HCEC 1CT (cell line): ENCODE measurements at places on chromosomes 12 and 14.

DNA sequence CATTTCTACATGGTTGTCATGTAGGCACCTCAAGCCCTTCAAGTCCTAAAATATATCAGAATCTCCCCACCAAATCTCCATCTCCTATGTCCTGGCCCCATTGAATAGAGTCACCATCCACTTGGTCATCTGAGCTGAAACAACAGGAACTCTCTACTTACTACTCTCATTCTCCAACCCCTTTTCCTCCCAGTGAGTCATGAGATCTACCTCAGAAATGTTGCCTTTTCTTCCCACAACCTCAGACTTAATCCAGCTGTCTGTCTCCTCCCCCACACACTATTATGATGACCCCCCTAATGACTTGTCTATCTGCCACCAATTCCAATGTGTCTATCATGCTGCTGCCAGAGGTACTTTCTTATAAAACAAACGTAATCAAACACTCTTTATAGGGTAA is 72.3 kb upstream of the TMEM263 start:
- DNase-seq = peak; percentile 41

- no peak for DNase-seq
These were observed 425.8 kb upstream of the FOXG1 start for GRCh38 chr14:28340816-28341215.

- no peak for DNase-seq
These were observed 1.7 kb upstream of the SELPLG start for GRCh38 chr12:108635201-108635996.

- peak; percentile 91 for DNase-seq
These were observed 19.4 kb upstream of the LIMA1 start for GRCh38 chr12:50302686-50303085.

DNA sequence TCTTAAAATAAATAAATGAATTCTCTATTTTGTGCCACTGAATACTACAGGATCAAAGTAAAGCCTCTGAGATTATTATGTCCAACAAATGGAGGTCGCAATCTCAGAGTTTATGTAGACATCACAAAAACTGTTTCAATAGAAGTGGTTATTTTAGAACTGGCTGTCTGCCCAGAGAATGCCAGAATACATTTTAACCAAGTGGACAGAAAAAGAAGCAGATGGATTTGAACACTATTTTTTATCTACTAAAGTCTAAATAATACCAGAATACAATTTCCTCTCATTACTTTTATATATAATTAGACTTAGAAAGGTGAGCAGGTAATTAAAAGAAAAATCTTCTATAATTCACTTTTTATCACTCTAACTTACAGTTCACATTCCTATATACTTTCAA is 118.3 kb downstream of the MED13L start:
- peak; percentile 53 for DNase-seq

DNA sequence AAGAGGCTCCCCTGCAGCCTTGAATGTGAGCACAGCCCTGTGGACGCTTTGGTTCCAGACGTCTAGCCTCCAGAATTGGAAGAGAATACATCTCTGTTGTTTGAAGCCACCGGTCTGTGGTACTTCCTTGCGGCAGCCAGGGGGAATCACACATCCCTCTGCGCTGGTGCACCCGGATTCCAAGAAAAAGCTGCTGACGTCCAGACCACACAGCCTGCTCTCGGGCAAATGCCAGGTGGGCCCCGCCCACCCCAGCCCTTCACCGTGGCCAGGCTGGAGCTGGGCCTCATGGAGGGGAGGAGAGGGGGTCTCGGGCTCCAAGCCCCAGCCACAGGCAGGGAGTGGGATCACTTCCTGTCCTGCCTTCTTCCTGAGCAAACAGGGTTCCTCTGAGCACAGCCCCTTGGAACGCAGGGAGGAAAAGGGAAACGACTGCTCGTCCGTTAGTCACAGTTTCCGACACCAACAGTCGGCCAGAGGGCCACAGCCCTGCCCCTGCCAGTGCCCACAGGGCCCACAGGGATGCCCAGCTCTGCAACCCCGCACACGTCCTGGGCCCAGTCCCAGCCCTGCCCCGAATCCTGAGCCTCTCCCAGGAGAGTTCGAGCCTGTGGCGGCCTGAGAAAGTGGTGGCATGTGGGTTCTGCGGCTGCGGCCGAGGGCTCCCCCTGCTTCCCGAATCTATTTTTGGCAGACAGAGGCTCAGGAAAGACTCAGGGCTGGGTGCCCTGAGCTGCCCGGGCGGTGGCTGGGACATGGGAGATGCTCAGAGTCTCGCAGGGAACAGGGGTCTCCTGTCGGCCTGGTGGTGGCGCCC is 85.3 kb downstream of the RFLNA start:
- DNase-seq = peak; percentile 83

GRCh38 chr14:53932966-53933365 is 23.7 kb downstream of the BMP4 start:
- no peak for DNase-seq

GRCh38 chr12:109512608-109513007 is 35.2 kb downstream of the UBE3B start:
- DNase-seq = no peak

GRCh38 chr12:131783915-131784541 is 44.2 kb upstream of the MMP17 start:
- peak; percentile 93 for DNase-seq

GRCh38 chr14:35046751-35047536 is 872 bp downstream of the FAM177A1 start:
- peak; percentile 55 for DNase-seq

DNA sequence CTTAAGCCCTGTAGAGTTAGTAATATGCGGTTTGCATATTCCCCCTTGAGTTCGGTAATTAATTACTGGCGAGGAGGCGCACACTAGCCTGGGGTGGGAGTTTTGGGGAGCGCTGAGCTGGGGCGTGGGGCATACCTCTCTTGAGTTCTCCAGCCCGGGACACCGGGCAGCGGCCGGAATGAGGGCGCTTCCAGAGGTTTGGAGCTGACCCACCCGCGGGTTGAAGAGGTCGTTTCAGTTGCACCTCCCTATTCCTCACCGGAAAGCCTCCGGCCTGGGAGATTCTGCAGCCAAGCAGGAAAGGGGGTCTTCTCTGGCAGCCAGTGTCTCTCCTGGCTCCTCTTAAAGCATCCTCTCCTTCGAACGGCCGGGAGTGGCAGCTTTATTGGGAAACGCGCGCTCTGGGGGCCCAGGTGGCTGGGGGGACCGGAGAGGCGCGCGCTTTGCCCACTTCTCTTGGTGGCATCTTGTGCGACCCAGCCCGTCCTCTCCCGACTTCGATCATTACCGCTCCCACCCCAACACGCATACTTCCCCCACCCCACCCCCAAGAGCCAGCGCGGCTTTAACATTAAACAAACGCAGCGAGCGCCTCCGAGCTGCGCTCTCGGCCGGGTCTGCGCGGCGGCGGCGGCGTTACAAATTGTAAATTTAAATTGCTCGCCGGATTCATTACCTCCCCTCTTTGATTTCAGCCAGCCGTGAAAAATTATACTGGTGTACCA is 3.9 kb upstream of the LHX5 start:
- no peak for DNase-seq

- peak; percentile 98 for DNase-seq
These were observed 670.3 kb upstream of the TBX3 start for GRCh38 chr12:115354007-115354890.

DNA sequence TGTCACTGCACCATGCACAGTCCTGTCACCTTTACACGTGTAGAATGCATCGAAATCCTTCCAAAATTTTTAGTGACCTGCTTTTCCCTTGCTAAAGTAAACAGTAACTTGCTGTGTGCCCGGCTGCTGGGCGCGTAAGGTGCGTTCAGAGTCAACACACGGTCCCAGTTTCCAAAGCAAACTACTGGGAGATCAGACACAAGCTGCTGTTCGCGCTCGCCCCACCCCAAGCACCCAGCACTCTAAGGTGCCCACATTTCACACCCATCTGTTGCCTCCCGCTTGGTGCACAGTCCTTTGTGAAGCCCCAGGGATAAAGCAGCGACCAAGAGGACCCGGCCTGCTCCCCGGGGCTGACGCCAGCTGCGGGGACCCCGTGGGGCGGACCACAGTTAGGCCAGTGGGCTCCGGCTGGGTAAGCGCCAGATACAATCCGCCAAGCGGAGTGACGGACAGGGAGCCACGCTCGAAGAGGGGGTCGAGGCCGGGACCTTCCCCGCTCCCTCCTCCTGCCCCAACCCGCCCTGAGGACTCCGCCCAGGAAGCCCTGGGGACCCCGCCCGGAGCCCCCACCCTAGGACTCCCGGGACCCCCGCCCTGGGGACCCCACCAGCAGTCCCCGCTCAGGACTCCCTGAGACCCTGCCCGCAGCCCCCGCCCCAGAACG is 633 bp downstream of the STX2 start:
- DNase-seq = peak; percentile 15

DNA sequence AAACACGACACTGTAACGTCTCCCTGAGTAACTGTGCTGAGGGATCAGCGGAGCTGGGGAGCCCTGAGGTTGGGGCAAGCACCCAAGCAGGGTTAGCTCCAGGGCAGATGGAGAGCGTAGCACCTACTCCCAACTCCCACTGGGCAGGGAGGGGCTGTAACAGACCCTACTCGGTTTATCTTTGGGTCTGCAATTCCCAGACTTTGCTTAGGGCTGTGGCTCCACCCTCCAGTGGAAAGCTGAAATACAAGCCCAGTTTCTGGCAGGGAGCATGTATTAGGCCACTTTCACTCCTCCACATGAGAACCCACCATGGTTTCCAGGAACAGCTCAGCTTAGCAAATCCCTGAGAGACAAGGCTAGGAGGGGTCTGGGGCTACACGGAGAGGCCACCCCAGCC is 17.3 kb upstream of the TC2N start:
- DNase-seq = no peak

DNA sequence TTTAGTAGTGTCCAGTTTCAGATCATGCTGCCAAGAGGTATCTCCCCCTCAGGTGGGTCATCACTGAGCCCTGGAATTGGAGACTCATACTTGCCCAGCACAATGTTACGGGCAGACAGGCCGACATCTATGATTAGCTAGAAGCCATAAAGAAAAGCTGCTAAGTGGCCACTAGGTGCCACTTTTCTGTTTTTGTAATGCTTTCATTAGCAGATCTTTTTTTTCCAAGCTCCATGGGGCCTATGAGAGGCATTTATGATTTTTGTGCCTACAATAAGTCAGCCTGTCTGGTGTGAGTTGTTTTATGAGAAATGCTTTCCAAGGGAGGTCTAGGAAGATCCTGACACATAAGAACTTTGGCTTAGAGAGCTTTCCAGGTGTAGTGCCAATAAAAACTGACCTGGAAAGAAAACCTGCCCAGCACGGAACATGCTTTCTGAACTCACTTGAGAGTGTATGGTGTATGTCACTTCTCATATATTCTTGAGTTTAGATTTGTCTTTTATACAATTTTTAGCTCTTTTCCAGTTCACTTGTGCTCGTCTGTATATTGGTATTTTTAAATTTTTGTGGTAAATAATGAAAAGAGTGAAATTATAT is 21.8 kb upstream of the SMCO2 start:
- peak; percentile 60 for DNase-seq

- DNase-seq = no peak
These were observed 424.9 kb upstream of the MGAT4C start for GRCh38 chr12:86681060-86681459.

DNA sequence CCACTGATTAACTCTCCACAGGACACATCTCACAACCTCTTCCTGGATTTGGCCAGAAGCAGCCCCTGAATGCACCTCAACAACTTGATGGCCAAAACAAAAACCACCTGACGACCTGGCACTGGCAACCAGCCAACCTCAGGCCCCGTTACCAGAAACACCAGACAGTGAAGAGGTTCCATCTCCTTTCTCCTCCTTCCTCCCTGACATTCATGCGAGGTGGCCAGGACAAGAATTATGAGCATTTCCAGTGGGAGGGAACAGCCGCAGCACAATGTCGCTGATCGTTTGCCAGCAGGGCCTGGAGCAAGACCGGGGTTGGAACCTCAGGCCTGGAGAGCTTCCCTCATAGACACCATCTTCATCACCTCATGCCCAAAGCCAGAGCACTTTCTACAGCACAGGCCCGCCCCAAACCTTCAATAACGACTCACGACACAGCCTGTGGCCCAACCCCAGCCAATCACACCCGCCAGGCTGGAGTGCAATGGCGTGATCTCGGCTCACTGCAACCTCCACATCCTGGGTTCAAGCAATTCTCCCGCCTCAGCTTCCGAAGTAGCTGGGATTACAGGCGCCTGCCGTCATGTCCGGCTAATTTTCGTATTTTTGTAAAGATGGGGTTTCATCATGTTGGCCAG is 48.7 kb downstream of the CCDC88C start:
- DNase-seq = no peak

DNA sequence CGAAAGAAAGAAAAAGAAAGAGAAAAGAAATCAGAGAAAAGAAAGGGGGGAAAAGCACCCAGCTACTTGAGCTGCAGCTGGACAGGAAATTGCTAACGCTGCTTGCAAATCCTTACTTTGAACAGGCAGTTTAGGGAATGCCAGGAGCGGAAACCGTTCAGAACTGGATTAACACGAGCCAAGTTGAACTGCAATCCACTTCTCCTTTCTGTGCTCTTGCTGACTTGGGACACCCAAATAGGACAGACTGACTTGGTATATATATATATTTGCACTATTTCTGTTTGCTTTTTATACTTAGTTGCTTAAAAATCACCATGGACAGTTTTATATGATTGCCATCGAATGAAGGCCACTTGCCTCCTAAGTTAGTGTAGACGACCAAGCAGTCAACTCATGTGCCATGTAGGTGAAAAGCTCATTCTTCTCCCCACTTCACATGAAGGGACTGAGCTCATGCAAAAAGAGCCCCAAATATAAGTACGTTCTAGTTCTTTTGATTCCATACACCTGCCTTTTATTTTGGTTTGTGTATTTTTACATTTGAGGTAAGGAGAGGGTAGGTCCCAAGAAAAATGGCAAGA is 5.5 kb downstream of the DUSP6 start:
- DNase-seq = peak; percentile 84

- no peak for DNase-seq
These were observed 38.3 kb downstream of the GALNT4 start for GRCh38 chr12:89486264-89486663.
